ENCODE measurements at places on chromosomes 3 and 15.

DNA sequence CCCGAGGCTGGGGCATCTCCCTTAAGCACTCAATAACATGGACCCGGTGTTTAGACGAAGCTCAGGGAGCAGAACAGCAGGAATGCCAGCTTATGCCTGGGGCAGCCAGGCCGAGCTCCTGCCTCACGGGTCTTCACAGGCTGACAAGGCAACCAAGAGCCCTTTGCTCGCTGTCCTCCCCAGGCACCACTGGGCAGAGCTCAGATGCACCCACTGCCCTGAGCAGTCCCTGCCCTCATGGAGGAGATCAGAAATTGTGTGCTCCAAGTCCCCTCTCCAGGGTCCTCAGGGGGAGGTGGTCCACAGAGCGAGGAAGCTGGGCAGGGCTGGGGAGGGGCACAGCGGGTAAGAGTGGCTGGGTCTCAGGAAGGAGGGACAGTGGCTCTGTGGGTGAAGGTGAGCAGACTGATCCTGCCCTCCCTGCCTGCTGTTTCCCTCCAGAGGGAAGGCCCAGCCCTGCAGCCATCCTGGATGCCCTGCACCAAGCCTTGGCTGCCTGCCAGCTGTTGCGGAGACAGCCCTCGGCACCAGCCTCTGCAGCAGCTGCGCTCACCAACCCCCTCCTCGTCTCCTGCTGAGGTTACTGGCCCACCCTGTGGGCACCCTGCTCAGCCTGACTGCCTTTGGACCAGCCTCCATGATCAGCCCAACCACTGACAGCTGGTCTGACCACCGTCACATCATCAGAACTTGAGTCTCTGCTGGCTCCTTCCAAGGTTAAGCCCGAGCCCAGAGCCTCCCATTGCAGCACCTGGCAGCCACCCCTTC is 21.1 kb upstream of the GP9 start:
- no peak for DNase-seq

GRCh38 chr3:142436951-142437585 is 10.8 kb downstream of the XRN1 start:
- DNase-seq, result no peak

DNA sequence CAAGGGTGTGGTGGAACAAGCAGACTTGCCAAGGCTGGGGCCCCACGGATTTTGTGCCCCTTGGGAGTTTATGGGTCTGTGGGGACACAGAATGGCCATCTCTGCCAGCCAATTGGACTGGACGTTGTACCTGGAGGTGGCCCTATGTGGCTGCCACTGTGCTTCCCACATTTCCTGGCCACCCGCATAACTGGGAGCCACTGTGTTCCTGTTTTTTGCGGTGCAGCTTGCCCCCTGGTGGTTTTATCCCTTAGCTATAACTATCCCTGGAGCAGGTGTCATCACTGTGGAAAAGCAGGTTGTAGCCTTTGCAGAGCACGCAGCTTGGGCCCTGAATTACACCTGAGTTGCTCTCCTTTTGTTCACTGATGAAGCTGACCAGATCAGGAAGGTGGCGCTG is 306.3 kb downstream of the ZPLD1 start:
- no peak for DNase-seq

DNA sequence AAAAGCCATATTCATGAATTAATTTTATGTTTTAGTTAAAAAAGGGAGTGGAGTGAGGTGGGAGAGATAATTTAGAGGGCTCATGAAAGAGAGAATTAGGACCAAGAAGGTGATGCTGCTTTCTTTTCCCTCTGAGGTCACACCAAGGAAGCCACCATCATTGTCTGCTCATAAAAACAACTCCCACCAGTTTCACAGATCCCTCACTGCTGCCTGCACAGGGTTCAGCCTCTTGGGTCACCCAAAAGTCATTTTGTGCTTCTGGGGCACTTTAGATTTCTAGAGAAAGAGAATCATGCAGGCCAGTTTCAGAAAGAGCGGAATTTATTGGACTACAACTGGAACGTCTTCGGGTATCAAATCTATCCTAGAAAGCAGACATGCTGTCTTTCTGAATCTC is 241.4 kb upstream of the EOMES start:
- DNase-seq, result no peak
